ENCODE measurements at places on chromosomes 2 and 18.

DNA sequence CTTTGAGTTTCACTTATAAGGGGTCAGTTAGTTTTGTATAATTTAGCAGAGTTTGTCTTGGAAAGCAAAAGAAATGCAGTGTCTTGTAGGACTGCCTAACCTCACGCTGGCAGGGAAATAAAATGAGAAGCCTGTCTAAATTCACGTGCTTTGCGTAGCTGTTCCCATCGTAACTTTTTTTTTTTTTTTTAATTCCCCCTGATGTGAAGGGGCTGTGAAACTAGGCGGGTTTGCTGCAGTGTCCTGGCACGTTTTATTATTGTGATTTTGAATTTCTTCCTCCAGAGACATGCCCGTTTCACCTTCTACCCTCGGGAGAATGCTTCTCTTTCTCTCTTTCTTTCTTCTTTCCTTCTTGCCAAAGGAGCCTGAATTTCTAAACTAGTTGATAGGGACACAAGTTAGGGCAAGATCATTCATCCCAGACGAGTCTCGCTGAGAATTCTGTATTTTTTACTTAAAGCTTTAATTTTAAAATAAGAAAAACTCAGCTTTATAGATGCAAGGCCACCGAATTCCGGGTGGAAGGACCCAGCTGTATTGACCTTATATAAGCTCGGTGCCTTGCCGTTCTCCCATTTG lies 2.3 kb downstream of the MEIS1 start:
- no peak for DNase-seq

DNA sequence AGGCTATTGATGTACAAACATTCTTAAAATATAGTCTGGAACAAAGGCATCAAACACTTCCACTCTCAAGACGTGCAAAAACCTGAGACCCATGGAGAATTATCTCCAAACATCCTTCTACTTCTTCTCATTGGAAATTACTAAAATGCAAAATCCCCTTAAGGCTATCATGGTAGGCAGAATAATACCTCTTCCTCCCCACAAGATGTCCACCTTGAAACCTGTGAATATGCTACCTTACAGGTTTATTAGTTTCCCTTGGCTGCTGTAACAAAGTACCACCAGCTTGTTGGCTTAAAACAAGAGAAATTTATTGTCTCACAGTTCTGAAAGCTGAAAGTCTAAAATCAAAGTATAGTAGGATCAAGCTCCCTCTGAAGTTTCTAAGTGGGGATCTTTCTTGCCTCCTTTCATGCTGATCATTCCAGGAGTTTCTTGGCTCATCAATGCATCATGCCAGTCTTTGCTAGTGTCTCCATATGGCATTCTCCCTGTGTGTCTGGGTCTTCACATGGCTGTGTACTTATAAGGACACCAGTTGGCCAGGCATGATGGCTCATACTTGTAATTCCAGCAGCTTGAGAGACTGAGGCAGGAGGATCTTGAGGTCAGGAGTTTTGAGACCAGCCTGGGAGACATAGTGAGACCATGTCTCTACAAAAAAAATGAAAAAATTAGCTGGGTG lies 163.7 kb upstream of the NCK2 start:
- peak; percentile 30 for DNase-seq

DNA sequence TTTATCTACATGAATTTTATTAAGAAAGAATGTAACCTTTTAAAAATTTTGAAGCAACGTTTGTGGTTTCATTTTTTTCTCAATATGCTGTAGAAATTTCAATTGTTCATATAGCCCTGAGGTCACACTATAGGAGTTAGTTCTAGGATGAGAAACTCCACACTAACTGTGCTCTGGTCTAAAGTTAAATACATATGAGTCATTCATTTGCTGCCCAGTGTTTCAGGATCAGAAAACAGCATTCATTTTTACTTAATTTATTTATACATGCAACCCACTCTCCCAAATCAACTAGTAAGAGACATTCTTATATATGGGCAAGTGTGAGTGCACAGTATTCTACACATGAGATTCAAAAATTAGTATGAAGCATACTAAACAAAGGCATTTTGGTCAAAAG lies 137.9 kb downstream of the DOCK10 start:
- peak; percentile 56 for DNase-seq

DNA sequence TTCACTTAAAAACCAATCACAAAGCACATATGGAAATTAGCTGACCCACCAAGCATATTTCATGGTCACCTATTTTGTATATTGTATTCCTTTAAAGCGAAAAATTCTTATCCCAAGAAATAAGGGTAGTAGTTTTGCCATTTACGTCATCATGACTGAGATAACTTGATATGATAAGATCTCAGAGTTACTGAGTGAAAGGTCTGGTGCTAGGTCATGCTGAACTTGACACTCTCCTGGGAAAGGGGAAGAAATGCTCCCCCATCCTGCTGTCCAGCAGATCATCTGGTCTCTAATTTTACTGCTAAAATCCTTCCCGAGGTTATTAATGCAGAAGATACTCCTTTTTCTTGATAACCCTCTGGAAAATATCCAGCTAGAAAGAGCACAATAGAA lies 78.3 kb downstream of the BCL2 start:
- DNase-seq = no peak

GRCh38 chr18:63505566-63506335 lies 29.0 kb downstream of the SERPINB5 start:
- DNase-seq = peak; percentile 34

DNA sequence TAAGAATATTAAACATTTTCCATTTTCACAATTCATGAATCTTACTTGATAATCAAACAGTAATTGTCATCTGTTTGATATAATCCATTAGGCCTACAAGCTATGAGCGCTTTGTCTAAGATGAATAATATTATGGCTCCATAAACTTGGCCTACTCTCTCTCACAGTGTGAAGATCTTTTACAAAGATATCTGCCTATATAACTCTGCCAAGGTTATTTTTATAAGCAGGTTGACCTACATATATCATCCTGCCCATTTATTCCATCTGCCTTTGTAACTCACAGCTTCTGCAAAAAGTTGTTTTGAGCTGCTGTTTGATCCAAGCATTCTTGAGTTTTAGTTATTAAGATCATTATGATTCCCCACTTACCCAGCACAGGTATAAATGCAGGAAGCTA lies 158.3 kb downstream of the PDE11A start:
- no peak for DNase-seq
